Urothelium cell line (cell line): ENCODE measurements at places on chromosomes 5 and 9.
A peak's percentile ranks its signal among the peaks of the same experiment; 100 is the strongest.

DNA sequence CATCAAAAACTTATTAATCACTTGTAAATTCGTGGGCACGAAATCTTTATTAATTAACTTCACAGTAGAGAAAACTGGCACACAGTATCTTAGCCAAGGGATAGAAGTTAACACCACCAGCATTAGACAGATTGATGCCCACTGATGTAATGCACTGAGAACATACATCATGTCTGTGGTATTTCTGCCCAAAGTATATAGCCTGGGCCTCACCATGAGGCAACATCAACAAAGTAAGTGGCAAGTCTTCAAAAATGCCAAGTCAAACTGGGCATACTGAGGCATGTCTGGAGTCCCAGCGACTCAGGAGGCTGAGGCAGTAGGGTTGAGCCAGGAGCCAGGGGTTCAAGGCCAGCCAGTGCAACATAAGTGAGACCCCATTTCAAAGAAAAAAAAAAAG, 79.5 kb downstream of the GLIS3 start:
- no peak for DNase-seq

GRCh38 chr5:113435575-113435974, 786 bp upstream of the TSSK1B start:
- no peak for DNase-seq

GRCh38 chr9:132647355-132647754, 22.4 kb downstream of the DDX31 start:
- DNase-seq: peak; percentile 86

DNA sequence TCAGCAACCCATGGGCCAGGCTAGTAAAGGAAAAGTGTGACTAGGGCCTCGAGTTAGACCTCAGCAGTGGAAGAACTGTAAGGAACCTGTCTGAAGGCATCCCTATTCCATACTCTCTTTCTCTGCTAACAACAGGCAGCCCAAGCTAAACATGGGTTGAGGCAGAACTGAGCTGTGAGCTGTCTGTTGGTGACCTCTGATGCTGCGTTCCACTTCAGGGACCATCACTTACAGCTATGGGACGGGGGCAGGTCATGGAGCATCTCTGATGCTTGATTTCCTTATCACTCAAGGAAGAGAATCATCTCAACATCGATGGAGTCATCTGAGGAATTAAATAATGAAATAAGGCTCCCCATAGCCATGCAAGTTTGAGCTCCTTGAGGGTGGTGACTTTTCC, 174.8 kb downstream of the ACTL7B start:
- DNase-seq: no peak

- no peak for DNase-seq
Observed at GRCh38 chr9:27341545-27342294, 44.8 kb upstream of the EQTN start.

- no peak for DNase-seq
Observed at GRCh38 chr9:22548625-22549024, 102.0 kb downstream of the DMRTA1 start.
